ENCODE measurements at places on chromosomes 3 and 15. TPM values are rescaled to one million over a fixed set of nuclear protein-coding genes. Genes with fewer than 3 reads are reported as not detected.

ADGRG7 gene
- total RNA-seq = not detected

PLXNB1 gene
- 203 TPM for total RNA-seq

- no peaks in the 10 kb centered on the region for H3K36me3 ChIP-seq
- no peaks in the 10 kb centered on the region for H3K27me3 ChIP-seq
- no peaks in the 10 kb centered on the region for H3K4me1 ChIP-seq
Observed at GRCh38 chr3:67294341-67294740, 296.2 kb downstream of the KBTBD8 start.

- H3K4me1 ChIP-seq = no peaks in the 10 kb centered on the region
- no peaks in the 10 kb centered on the region for H3K27me3 ChIP-seq
- no peak overlapping the region for H3K27ac ChIP-seq
- H3K36me3 ChIP-seq = no peaks in the 10 kb centered on the region
Observed at GRCh38 chr3:137612291-137612690, 151.8 kb upstream of the SOX14 start.

GRCh38 chr15:37034835-37035748 lies 65.3 kb downstream of the MEIS2 start:
- peaks cover 71% of the 10 kb centered on the region for H3K4me1 ChIP-seq

DNA sequence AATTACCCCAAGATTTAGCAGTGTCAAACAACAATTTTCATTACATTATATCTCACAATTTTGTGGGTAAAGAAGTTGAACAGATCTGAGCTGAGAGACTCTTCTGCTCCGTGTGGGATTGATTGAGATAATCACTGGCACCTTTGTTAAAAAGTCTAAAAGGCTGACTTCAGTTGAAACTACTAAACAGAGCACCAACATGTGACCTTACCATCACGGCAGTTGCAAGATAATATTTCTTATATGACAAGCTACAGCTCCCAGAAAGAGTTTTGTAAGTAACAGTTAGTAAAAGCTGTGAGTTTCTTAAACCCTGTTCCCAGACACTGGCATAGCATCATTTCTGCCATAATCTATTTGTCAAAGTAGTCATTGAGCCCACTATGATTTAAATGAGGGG lies 25.0 kb downstream of the CGGBP1 start:
- H3K4me3 ChIP-seq = no peak overlapping the region
- H3K4me1 ChIP-seq = peaks cover 12% of the 10 kb centered on the region
- DNase-seq = no peak
- no peaks in the 10 kb centered on the region for H3K36me3 ChIP-seq

- H3K36me3 ChIP-seq = peaks cover 20% of the 10 kb centered on the region
- H3K4me3 ChIP-seq = no peak overlapping the region
- H3K4me1 ChIP-seq = peaks cover 47% of the 10 kb centered on the region
- peak overlapping the region; percentile 93 for H3K27ac ChIP-seq
- no peaks in the 10 kb centered on the region for H3K27me3 ChIP-seq
Observed at GRCh38 chr3:195188426-195188927, 82.5 kb downstream of the XXYLT1 start.

GRCh38 chr15:89820666-89821611 lies 6.3 kb upstream of the ANPEP start:
- H3K36me3 ChIP-seq = peaks cover 2% of the 10 kb centered on the region
- peaks cover 29% of the 10 kb centered on the region for H3K27me3 ChIP-seq
- no peak overlapping the region for H3K27ac ChIP-seq

TMEM212 gene
- total RNA-seq = not detected

DNA sequence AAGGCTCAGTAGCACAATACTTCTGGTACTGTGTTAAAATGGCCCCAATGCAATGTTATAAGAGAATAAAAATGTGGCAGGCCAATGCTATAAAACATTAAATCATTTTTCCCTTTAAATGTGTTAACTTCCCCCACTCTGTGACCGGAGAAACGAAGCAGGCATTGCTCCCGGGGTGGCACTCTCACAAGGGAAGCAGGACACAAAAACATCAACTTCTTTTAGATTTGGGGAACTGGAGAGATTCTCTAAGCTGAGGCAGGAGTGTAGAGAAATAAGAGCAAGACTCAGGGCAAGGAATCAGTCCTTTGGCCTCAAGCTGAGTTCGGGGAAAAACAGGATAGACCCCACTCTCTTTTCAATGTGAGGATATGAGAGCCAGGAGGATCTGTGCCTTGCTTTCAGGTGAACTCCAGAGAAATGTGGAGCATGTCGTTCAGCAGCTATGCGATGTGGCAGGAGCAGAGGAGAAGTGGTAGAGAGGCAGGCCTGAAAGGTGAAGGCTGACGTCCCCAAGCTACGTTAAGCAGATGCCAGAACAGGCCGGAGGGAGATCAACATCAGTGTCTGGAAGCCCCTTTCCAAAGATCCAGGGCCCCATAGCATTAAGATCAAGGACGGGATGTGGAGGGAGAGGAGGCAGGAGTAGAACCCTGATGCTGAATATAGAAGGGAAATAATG lies 160.2 kb downstream of the PLD1 start:
- DNase-seq = no peak
- peaks cover 9% of the 10 kb centered on the region for H3K36me3 ChIP-seq
- peak overlapping the region; percentile 48 for H3K27ac ChIP-seq
- no peak overlapping the region for H3K4me3 ChIP-seq
- H3K4me1 ChIP-seq = peaks cover 15% of the 10 kb centered on the region
- no peaks in the 10 kb centered on the region for H3K27me3 ChIP-seq

GRCh38 chr3:151841801-151842200 lies 27.9 kb downstream of the AADAC start:
- no peaks in the 10 kb centered on the region for H3K36me3 ChIP-seq
- H3K4me1 ChIP-seq = peaks cover 14% of the 10 kb centered on the region
- no peak for DNase-seq
- H3K4me3 ChIP-seq = no peak overlapping the region

- H3K36me3 ChIP-seq = no peaks in the 10 kb centered on the region
- no peaks in the 10 kb centered on the region for H3K27me3 ChIP-seq
- H3K27ac ChIP-seq = peak overlapping the region; percentile 79
- H3K4me1 ChIP-seq = peaks cover 64% of the 10 kb centered on the region
Observed at GRCh38 chr15:57215881-57216280, 160.4 kb upstream of the CGNL1 start.

DNA sequence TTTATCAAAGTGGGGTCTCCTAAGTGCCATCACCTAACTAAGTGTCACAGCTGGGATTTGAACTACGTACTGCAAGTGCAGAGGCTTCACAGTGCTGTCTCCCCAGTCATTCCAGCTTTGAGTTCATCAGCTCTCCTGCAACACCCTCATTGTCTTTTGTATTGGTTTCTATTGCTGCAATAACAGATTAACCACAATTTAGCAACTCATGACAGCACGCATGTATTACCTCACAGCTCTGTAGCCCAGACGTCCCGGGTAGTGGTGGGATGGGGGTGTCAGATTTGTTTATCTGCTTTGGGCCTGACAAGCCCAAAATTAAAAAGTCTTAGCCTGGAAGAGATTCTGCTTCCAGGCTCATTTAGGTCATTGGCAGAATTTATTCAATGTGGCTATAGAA lies 220.5 kb upstream of the LRRN1 start:
- H3K4me3 ChIP-seq = no peak overlapping the region
- DNase-seq = no peak
- peaks cover 5% of the 10 kb centered on the region for H3K4me1 ChIP-seq
- no peaks in the 10 kb centered on the region for H3K36me3 ChIP-seq
- no peaks in the 10 kb centered on the region for H3K27me3 ChIP-seq

CRELD1 gene
- 42.3 TPM for total RNA-seq

GRCh38 chr15:92003515-92004067 lies 150.1 kb downstream of the SLCO3A1 start:
- no peaks in the 10 kb centered on the region for H3K36me3 ChIP-seq
- no peak overlapping the region for H3K4me3 ChIP-seq
- peaks cover 69% of the 10 kb centered on the region for H3K27me3 ChIP-seq

RCN2 gene
- 115 TPM for total RNA-seq

RHCG gene
- 0.16 TPM for total RNA-seq

- H3K36me3 ChIP-seq = no peaks in the 10 kb centered on the region
- peaks cover 68% of the 10 kb centered on the region for H3K4me1 ChIP-seq
- DNase-seq = no peak
- peak overlapping the region; percentile 90 for H3K27ac ChIP-seq
- peaks cover 3% of the 10 kb centered on the region for H3K27me3 ChIP-seq
- no peak overlapping the region for H3K4me3 ChIP-seq
Observed at GRCh38 chr3:123695731-123696640, 111.1 kb upstream of the HACD2 start.

- H3K27me3 ChIP-seq = no peaks in the 10 kb centered on the region
- no peak for DNase-seq
- no peak overlapping the region for H3K27ac ChIP-seq
- peaks cover 19% of the 10 kb centered on the region for H3K36me3 ChIP-seq
- no peak overlapping the region for H3K4me3 ChIP-seq
Observed at GRCh38 chr3:151226088-151226563, 23.1 kb upstream of the GPR171 start.

GCSAM gene
- total RNA-seq = 1.2 TPM

- H3K36me3 ChIP-seq = peaks cover 52% of the 10 kb centered on the region
- DNase-seq = no peak
Observed at GRCh38 chr15:99682455-99682854, 50.8 kb downstream of the LYSMD4 start.

CHRNA3 gene
- 2.4 TPM for total RNA-seq

DNA sequence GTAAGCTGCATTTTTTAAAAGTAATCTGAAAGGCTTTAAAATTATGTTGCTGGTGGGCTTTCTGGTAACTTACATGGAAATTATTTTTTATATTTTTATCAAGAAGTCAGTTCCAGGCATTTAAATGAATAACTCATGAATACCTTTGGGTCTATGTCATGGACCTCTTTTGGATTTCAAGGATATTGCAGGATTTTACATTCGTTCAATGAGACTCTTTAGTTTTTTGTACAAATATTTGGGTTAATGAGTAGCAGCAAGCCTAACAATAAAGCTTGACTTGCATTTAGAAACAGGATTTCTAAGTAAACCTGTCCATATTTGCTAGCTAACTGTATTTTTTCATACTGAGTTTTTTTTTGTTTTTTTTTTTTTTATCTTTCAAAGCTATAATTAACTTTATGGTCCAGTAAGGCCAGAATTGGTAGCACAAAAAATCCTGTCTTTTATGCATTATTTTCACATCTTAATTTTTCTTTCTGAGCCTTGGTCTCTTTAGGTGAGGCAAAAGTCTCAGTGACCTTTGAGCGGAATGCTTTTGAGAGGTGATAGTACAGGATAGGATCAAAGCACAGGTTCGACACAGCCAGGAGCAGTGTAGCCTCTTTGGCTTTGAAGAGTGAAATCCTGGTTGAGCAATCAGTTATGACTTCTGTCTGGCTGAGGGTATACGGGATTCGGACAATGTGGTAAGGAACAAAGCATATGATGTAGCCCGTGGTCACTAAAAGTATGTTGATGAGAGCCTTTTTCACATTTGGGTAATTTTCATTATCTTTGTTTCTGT lies 4.8 kb downstream of the GPR171 start:
- H3K27ac ChIP-seq = no peak overlapping the region
- no peak for DNase-seq
- peaks cover 2% of the 10 kb centered on the region for H3K36me3 ChIP-seq
- no peaks in the 10 kb centered on the region for H3K27me3 ChIP-seq

DNA sequence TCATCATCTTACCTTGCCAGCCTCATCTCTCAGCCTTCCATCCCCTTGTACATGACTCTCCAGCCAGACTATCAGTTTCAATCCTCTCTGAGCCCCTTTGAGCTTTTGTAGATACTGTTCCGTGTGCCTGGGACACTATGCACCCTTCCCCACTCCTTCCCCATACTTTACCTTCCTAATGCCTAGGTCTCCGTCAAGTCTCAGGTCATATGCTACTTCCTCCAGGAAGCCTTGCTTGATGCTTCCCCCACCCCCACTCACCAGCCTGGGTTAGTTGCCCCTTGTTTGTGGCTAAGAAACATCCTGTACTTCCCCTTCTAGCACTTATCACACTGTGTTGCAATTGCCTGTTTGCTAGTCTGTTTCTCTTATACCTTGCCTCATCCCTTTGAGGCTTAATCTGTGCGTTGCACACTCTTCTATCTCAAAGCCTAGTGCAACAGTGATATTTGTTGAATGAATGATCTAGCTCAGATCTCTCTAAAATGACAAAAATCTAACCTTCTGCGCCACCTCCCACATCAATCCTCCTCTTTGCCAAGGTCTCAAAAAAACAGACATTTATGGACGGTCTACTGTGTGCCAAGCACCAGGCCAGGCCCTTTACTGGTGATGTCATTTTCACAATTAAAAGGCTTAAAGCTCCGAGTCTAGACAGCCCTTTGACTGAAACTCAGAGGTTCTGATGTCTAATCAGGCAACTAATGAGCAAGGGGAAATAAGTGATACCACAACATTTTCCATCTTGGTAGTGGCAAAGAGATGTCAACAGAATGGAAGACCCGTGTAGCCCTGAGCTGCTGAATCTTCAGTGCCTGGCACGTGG lies 6.5 kb upstream of the USP3 start:
- peaks cover 28% of the 10 kb centered on the region for H3K4me1 ChIP-seq
- H3K4me3 ChIP-seq = no peak overlapping the region
- peaks cover 24% of the 10 kb centered on the region for H3K27me3 ChIP-seq
- H3K36me3 ChIP-seq = no peaks in the 10 kb centered on the region
- no peak overlapping the region for H3K27ac ChIP-seq

- H3K27me3 ChIP-seq = no peaks in the 10 kb centered on the region
- no peak overlapping the region for H3K27ac ChIP-seq
- H3K36me3 ChIP-seq = no peaks in the 10 kb centered on the region
- no peaks in the 10 kb centered on the region for H3K4me1 ChIP-seq
- no peak for DNase-seq
- H3K4me3 ChIP-seq = no peak overlapping the region
Observed at GRCh38 chr3:1251282-1252060, 158.6 kb downstream of the CNTN6 start.

ZBED2 gene
- total RNA-seq = not detected

All from mesothelial cell of epicardium (in vitro differentiated cells).